ENCODE measurements at places on chromosomes 11 and 22.

DNA sequence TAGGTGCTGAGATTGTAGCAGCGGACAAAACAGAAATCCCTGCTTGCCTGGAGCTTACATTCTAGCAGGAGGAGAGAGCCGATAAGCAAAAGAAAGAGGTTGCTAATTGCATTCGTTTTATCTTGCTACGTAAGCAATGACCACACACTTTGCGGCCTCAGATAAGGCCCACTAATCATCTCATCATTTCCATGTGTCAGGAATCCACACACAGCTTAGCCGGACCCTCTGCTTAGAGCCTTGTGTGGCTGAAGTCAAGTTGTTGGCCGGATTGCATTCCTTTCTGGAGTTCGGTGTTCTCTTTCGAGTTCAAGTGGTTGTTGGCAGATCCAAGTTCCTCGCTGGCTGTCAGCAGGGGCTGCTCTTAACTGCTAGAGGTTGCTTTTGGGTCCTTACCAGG is 101.6 kb downstream of the CHST1 start:
- no peak for DNase-seq

DNA sequence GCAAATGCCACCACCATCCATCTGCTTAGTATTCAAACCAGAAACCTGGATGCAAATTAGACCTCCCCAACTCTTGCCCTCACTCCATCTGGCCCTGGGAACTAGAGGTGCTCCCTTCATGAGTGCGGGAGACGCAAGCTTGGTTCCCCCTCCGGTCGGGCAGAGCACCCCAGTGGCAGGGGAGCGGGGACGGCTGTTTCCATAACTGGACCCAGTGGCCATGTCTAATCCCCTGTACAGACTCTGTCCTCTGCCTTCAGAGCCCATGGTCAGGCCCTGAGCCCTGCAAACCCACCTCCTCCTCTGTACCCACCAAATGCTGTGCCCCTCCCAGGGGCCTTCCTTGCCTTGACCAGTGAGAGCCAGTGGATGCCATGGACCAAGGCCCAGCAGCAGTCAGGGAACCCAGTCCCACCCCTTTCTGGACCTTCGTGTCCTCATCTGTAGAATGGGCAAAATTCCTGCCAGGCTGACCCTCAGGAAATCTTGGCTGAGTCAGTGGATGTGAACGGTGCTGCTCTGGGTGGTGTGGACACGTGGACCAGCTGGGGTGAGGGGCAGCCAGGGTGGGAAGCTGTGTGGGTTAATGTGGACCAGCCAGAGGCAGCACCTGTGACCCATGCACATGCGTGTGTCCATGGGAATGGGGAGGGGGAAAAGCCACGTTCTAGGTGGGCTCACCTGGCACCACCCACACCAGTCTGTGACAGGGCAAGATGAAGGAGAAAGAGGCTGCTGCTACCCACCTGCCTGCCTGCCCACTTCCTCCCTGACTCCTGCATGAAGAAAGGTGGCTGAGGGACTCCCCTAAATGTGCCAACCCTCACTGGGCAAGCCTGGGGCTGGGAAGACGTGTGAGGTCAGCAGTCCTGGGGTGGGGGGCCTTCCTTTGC is 72.8 kb downstream of the LRRC32 start:
- no peak for DNase-seq

DNA sequence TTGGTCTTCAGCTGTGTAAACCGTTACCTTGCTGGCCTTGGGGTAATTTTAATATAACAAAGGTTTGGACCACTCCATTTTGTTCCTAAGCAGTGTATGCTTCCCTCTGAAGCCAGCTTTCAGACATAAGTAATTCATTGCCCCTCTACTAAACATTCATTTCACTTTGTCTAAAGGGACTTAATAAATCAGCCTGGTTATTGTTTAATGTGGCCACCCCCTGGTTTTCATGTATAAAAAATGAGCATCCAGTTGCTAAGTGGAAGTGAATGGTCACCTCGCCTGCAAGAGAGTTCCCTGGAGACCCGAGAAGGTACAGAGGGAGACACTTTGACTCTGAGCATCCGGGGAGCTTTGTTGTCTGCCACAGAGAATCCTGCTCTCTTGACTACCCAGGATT is 3.9 kb downstream of the ABTB2 start:
- DNase-seq: no peak

DNA sequence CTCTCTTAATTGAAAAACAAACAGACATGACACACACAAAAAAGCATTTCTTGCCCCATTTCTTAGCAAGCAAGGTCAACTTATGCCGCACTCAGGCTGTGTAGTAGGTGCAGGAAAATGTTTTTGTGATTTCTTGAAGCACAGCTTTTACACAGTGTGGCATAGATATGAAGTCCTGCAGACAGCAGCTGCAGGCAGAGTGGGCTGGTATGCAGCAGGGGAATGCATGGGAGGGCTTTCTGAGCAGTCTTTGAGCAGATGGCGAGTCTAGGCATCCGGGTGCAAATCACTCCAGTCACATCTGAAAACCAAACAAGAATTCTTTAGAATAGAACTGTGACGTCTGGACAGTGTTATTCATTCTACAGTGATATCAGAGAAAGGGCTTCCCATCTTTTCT is 87.5 kb downstream of the BLID start:
- DNase-seq: no peak

- DNase-seq: no peak
These were observed 492.6 kb upstream of the CADM1 start for GRCh38 chr11:115996808-115997188.

All from SK-MEL-5 (cell line).